Fibroblast of skin of left quadriceps (primary cell): ENCODE measurements at places on chromosomes 5 and 9.

DNA sequence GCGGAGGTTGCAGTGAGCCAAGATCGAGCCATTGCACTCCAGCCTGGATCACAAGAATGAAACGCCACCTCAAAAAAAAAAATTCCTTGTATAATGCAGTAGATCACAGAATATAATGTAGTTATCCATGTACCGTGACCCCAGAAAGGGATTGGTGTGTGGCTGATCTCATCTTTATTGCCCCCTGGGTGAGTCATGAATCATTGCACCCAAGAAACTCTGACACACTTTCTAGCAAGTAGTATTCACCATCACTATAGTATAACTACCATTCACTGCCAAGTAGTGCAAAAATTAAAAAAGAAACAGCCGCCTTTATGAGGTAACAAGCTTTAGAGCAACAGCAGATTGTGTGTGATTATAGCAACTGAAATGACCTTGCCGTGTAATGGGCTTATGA is 23.7 kb upstream of the ANKH start:
- DNase-seq: no peak

DNA sequence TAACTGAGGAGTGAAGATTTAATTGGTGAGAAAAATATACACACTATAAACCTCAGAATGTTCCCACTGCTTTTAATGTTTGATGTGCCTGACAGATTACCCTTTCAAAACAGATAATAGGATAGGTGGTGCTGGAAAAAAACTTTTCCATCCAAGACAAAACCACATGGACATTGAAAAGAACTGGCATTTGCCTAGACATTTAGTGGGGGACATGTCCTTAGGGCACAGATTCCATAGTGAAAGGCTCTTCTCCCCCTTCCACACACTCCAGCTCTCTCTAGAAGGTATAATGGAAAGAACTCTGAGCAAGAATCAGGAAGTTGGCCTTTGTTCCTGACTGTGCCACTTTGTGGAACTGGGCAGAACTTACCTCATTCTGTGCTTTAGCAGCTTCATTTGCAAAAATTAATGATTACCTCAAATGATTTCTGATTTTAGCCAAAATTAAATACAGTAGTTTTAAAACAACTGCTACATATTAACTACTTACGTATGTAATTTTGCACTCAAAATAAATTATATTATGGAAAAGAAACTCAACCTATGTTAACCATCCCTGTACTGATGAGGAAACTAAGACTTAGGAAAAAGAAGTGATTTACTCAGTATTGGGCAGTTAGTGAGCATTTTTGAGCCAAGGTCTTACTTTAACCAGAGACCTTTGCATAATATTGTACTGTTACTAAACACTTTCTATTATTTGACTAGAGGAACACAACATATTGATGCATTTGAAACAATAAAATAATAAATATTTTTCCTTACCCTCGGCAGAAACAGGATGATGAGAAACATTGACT is 43.3 kb downstream of the TMC1 start:
- DNase-seq: no peak

GRCh38 chr9:110918316-110919049 is 119.8 kb downstream of the LPAR1 start:
- DNase-seq: peak; percentile 61

- no peak for DNase-seq
Measured at GRCh38 chr9:137435980-137436760, 5.0 kb downstream of the ENTPD8 start.

- DNase-seq: no peak
Measured at GRCh38 chr9:91452844-91453243, 29.2 kb upstream of the NFIL3 start.

GRCh38 chr5:132008961-132009680 is 2.3 kb downstream of the ACSL6 start:
- no peak for DNase-seq

GRCh38 chr5:91419571-91420537 is 36.7 kb upstream of the ARRDC3 start:
- no peak for DNase-seq

DNA sequence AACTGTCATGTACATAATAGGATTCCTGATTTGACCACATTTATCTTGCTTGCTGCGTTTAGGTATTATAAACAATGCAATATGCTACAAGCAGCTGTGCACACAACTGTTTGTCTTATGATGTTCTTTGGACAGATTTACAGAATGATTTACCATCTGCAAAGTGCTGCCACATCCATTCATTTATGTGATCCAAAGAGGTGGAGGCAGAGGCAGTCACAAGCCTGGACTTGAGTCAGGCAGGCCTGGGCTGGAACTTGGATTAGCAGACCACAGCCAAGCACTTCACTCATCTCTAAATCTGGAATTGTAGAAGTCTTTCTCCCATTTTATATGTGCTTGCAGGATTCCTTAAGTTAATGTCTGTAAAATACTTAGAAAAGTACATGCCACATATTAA is 149.0 kb downstream of the INSYN2B start:
- DNase-seq: no peak

GRCh38 chr5:172114875-172115422 is 73.1 kb downstream of the STK10 start:
- DNase-seq: no peak

- DNase-seq: no peak
Measured at GRCh38 chr9:111943200-111943599, 46.6 kb downstream of the UGCG start.

GRCh38 chr9:108859459-108860114 is 2.5 kb upstream of the ACTL7A start:
- no peak for DNase-seq

GRCh38 chr9:16369427-16369826 is 501.0 kb downstream of the BNC2 start:
- DNase-seq: no peak

DNA sequence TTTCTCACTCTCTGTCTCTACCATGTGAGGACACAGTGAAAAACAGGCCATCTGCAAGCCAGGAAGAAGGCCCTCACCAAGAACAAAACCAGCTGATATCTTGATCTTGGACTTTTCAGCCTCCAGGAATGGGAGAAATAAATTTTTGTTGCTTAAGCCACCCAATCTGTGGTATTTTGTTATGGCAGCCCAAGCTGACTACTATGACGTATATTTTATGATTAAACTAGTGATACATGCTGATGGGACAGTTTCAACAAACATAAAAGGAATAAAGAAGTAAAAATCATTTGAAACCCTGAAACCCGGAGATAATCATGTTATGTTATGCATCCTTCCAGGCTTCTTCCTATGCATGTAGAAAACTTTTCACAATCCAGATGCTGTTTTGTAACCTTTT is 71.5 kb upstream of the ERBIN start:
- DNase-seq: peak; percentile 44

- no peak for DNase-seq
Measured at GRCh38 chr5:125750147-125750860, 672.9 kb upstream of the GRAMD2B start.

DNA sequence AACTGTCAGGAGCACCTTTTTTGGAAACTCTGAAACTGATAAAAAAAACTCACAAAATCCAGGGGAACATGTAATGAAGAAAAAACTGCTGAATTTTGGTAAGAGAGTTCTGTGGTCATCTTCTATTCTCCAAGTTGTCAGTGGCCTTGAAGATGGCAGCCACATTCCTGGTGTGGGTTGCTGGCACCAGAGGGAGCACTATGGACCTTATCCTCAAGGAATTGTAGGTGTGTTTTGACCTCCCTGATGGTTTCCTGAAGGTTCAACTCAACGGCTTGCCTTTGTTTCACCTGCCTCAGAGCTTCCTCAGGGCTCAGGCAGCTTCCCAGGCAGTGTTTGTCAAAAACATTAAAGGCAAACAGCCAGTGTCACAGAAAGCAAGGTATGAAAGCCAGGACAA is 2.2 kb upstream of the SLC38A9 start:
- no peak for DNase-seq

GRCh38 chr5:32589942-32590869 is 4.8 kb downstream of the SUB1 start:
- peak; percentile 28 for DNase-seq

- DNase-seq: no peak
Measured at GRCh38 chr5:130289132-130290088, 385.1 kb downstream of the CHSY3 start.

GRCh38 chr5:90000351-90000750 is 409.2 kb downstream of the CETN3 start:
- no peak for DNase-seq

GRCh38 chr9:138017200-138017599 is 139.6 kb downstream of the CACNA1B start:
- no peak for DNase-seq

GRCh38 chr5:133713751-133714150 is 101.4 kb upstream of the FSTL4 start:
- DNase-seq: no peak

DNA sequence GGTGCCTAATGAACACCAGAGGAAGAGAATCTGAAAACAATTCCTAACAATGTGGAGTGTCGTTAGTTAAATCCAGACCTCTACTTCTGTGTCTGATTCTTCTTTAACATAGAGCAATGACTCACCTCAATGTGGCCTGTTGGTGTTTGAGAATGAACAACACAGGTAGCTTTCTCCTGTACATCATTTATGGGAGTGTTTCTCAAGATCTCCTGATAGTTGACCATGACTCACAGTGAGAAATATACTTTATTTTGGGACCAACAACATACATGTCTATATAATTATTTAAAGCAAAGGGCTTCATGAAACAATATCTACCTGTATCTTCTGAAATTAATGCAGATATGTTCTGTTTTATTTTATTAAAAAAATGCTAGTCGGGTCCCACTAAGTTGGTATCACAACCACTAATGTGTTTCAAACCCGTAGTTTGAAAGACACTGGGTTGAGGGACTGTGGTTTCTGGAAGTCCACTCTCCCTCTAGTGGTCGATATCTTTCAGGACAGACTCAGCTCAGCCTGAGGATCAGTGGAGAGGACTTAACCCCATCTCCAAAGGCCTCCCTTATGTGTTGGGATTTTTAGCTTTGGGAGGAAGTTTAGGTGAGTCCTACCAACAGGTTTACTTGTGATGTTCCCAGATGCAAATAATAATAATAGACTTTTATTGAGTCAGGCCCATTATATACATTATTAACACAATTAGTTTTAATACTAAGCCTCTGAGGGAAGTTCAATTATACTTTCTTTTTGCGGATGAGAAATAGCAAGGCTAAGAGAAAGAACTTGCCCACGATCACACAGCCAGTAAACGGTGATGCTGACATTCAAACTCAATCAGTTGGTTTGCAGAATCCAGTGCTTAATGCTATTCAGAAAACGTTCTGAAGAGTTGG is 70.0 kb upstream of the KLF9 start:
- DNase-seq: peak; percentile 36

GRCh38 chr5:43007911-43008362 is 32.2 kb downstream of the ANXA2R start:
- peak; percentile 61 for DNase-seq

- DNase-seq: no peak
Measured at GRCh38 chr5:15124871-15125568, 253.4 kb upstream of the ANKH start.

DNA sequence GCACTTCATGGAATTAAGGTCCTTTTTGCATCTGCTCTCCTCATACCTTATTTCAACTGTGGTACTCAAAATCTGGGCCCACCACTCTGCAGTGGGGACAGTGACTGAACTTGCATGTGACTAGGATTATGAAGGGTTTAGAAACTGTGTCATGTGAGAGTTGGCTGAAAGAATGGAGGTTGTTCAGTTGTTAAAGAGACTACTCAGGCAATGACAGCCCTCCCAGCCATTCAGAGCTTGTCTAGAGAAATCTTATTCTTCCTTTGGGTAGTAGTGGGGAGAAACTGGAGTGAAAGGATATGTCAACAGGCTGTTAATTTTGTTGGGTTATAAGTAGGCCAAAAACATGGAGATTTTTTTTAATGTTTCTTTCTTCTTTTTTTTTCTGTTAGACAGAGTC is 10.3 kb downstream of the AOPEP start:
- no peak for DNase-seq

GRCh38 chr9:135677641-135678168 is 14.6 kb downstream of the LCN9 start:
- DNase-seq: no peak

GRCh38 chr9:14248149-14248548 is 65.8 kb downstream of the NFIB start:
- no peak for DNase-seq

DNA sequence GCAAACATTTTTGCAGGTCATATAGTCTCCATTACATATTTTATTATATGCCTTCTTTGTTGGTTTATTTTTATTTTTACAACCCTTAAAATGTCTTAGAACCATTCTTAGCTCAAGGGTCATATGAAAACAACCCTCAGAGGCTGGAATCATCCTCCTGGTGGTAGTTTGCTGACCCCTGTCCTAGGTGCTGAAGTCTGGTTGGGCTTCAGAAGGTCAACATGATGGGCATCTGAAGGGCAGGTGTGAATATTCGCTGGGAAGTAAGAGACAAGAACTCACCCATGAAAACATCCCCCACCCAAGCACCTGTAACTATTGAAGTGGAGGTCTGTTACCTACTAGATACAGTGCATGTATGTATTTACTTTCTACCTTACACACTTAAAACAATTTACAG is 75.4 kb downstream of the OSMR start:
- no peak for DNase-seq
